ENCODE measurements at places on chromosomes 2 and 18.

DNA sequence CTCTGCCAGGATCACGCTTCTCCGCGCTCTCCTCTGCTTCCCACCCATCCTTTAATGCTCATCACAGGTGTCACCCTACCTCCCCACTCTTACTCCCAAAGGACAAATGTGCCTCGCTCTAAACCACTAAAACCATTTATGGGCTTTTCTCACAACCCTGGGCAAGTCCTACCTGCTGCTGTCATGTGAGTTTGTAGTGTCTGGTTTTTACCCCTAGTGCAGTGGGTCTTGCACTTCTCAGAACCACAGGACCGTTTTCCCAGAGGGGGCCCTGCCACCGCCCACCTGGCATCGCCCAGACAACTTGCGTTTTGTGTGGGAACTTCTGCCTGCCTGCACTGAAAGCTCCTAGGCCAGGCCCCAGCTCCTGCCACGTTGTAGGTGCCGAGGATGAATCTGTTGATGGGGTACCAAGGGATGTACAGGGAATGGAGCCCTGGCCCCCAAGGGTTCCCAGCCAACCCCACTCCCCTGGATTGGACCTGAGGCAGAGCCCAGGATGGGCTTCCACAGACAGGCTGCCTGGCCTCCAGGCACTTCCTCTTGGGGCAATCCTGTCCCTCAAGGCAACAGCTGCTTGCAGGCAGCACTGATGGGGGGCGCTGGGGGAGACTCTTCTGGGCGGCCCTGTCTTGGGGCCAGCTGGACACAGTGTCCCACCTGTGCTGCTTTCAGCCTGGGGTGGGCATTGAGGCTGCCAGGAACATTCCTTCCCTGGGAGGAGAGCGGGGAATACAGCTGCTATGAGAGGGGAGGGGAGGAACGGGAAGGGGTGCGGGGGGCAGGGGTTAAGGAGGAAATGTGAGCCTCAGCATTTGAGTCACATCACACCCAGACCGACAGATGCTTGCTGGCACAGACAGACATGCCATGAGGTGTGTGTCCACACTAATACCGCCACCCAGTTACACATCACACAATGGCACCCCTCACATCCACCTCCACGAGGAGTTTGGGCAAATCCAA is 176.3 kb downstream of the ZFP36L2 start:
- no peak for DNase-seq

DNA sequence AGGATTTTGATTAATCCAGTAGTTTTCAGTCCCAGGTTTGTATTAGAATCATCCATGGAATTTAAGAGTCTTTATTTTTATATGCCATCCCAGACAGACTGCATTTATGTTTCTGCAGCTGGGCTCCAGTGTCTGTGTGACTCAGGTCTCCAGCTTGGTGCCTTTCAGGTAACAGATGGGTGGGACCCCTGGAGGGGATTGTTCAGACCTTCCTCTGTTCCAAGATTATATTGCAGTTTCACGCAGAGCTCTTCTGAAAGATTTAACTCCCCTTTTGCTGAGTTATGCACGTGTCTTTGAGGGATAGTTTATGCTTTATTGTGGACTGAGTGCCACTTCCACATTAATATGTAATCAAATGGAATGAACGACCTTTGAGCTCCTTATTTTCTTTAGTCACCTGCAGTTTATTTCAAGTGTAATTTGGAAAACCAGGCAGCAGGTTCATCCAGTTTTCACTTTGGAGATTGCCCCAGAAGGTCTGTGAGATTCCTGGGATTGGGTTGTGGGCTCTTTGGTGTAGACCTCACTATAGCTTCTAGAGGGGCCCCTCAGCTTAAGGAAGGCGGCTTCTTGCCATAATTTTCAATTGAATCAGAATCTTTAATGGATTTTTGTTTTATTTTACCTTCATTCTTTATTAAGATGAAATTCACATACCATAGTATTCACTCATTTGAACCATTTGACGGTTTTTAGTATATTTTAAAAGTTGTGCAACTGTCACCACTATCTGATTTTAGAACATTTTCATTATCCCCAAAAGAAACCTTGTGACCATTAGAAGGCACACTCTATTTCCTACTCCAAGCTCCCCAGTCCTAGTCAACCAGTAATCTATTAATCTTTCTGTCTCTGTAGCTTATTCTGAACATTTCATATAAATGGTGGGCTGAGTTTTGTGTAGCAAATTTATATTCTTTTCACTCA is 135.0 kb downstream of the WDSUB1 start:
- no peak for DNase-seq

GRCh38 chr2:7607441-7608173 is 690.4 kb downstream of the RNF144A start:
- no peak for DNase-seq

GRCh38 chr2:98807221-98807620 is 76.3 kb upstream of the MGAT4A start:
- no peak for DNase-seq

DNA sequence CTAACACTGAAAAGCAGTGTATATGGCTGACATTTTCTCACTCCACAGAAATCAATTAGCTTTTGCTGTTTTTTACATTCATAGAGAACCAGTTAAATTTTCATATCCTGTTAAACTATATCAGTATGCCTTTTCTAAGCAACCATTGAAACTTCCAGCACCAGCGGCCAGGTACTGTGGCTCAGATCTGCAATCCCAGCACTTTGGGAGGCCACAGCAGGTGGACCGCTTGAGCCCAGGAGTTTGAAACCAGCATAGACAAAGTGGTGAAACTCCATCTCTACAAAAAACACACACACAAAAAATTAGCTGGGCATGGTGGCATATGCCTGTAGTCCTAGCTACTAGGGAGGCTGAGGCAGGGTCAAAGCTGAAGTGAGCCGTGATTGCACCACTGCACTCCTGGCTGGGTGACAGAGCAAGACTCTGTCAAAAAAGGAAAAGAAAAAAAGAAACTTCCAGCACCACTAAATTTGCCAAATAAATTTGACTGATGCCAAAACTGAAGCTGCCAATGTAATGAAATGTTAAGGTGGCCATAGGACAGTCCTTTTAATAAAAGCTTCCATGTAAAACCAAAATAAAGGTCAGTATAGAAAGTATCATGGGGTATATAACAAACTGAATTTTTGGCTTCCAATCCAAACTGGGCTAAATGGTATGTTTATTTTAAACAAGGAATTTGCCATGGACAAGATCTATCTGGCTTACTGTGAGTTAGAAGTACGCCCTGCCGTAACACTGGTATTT is 3.5 kb downstream of the SFT2D3 start:
- no peak for DNase-seq

- DNase-seq: peak; percentile 75
Observed at GRCh38 chr2:239548451-239548871, 147.6 kb upstream of the HDAC4 start.

DNA sequence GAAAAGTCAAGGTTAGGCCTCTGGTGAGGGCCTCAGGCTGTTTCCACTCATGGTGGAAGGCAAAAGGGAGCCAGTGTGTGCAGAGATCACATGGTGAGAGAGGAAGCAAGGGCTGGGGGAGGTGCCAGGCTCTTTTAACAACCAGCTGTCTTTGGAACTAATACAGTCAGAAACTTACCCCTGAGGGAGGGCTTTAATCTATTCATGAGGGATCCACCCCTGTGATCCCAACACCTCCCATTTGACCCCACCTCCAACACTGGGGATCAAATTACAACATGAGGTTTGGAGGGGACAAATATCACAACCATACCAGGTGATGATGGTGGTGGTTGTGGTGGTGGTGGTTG is 10.9 kb downstream of the POLI start:
- no peak for DNase-seq

DNA sequence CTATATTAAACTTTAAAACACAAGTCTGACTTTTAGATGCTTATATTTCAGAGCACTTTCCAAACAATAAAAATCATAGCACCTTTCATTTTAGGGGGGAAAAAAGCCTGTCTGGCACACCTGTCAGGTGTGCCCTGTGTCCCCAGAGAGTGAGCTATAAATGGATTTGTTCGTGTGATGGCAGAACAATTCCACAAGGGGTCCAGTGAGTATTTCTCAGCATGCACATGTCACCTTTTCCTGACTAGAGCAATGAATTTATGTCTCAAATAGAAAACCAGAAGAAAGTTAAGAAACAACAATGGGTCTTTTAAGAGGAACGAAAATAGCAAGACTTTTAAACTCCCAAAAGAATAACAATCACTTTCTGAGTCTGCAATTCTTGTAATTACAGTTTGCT is 55.9 kb downstream of the ACVR1C start:
- DNase-seq: no peak

DNA sequence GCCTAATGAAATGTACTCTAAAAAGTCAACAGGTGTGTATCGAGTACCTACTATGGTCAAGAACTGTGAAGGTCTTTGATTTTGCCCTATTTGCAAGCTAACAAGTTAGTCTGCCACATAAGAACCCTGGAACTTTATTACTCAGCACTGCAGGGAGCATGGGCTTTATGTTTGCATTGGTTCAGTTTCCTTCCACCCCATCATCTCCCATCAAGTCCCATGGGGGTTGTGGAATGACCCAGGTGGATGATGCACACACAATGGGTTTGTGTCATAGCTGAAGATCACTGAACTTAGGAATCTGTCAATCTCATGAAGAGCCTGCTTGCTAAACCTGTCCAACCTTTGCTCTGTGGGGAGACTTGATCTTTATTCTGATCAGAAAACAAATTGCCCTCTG is 265.5 kb downstream of the RPRM start:
- DNase-seq: no peak

- no peak for DNase-seq
Observed at GRCh38 chr2:145067549-145068030, 547.7 kb upstream of the ZEB2 start.

DNA sequence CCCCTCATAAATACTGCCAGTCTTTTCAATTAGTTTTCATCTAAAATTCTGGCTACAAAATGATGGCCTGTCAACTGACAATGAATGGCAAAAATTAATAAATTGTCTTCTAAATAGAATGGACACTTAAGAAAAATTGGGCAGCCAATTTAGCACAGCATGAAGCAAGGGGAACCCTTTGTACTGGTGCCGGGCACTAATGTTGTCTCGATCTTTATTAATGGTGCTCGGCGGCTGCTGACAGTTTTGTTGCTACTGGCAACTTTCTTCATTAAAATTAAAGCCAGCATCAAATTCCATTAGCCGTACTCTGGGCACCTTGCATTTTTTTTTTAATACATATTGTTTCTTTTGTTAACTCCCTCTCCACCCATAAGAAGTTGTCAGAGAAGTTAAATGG is 309.3 kb downstream of the GBX2 start:
- DNase-seq: no peak

DNA sequence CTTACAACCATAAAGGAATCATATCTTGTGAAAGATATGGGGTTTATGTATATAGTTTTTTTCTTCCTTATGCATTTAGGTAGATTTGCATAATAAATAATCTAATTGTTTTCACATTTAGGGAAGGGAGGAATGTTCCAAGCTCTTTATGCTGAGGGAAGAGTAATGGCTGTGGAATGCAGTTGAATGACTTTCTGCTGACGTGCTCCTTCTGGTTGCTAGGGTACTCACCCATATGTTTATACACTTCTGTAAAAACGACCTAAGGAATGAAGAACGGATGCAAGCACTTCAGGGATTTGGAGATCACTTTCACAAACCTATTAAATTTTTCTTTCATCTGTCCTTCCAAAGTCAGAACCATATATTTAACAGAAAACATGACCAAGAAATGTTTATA is 29.2 kb upstream of the PPP4R1 start:
- no peak for DNase-seq

GRCh38 chr18:54209471-54210180 is 14.8 kb downstream of the MBD2 start:
- no peak for DNase-seq

GRCh38 chr18:70068981-70069380 is 121.3 kb upstream of the CD226 start:
- no peak for DNase-seq

GRCh38 chr2:46167406-46167805 is 129.8 kb upstream of the EPAS1 start:
- DNase-seq: no peak

Measured in activated naive CD4-positive, alpha-beta T cell treated with Interleukin-2 at 50 U/mL for 16 hours (primary cell).